ENCODE measurements at places on chromosomes 2 and 18.

DNA sequence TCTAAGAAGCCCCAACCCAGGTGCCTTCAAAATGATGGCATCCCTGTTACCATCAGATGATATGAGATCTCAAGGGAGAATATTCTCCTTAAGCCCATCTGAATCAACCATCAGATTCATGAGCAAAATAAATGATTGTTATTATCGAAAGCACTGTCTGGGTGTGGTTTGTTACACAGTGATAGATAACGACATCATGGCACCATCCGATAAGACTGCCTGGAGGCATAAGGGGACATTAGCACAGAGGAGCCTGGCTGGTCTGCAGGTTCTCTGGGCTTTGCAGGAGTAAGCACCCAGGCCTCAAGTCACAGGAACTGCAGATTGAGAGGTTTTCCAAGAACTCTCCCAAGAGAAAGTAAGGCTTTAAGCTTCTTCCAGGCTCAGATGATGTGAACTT, 15.6 kb downstream of the BMP10 start:
- no peak for DNase-seq

DNA sequence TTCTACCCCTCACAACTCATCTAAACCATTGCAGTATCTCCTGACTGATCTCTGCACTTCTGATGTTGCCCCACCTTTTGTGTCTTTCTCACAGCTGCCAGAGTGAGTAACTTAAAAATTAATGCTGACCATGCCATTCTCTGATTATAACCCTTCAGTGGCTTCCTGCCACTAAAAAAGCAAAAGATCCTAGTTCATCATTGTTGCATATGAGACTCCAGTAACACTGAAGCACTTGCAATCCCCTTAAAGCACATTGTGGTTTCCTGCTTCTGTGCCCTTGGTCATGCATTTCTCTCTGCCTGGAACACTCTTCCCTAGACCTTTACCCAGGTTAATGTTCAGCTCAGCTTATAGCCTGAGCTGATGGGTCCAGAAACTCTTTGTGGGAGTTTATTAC, 95.1 kb upstream of the WDSUB1 start:
- DNase-seq: no peak

DNA sequence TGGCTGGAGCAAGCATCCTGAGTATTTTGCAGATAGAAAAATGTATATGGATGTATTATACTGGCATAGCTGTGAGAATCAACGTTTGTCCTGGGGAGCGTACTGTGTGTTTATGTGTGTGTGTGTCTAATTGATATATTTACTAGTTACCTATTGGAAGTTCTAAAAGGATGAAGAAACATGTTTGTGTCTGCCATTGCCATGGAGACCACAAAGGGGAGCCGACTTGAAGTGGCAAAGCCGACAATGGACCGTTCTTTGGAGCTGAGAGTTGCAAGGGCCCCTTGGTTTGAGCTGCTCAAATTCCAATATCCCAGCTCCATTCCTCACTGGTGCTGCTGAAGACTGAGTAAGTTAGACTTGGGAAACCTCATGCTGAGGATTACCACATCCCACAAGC, 14.3 kb upstream of the SLC25A52 start:
- no peak for DNase-seq

DNA sequence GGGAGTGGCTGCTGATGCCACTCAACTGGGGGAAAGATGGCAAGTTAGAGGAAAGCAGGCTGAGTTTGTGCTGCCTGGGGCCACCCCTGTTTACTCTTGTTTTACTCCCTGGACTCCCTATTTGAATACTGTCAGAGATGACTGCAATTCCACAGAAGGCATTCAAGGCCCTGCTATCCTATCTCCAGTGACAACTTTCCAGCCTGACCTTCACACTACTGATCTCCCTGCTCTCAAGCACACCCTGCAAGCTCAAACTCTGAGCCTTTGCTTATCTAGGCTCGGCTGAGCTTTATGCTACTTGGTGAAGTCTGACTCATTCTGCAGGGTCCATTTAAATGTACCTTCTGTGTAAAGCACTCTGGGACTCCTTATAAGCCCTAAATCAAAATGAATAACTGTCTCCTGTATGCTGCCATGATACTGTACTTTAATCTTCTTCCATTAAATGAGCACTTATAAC, 39.3 kb upstream of the DSG1 start:
- no peak for DNase-seq

- no peak for DNase-seq
Measured at GRCh38 chr2:215138479-215138878, at the start of gene ABCA12. Gene ABCA12, minus strand, starts transcription at chr2:215138626. Its CDS starts 418 bp downstream, at chr2:215138208.

GRCh38 chr2:173282795-173283545, 71.7 kb upstream of the CDCA7 start:
- no peak for DNase-seq

DNA sequence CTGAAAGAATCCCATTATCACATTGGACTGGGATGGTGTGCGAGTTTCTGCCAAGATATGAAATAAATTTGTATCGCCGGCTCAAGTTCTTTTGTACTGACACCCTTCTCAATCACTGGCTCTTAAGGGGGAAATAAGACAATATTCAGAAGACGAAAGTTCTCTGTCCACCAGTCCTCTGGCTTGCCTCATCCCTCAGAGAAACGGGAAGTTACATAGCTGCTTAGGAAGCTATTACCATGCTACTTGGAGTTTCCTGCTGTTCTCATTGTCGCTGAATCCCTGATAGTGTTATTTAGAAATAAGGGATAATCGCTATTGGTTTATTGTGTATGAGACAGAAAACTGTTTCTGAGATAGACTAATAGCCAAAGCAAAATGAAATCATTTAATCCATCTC, 205.0 kb upstream of the ZNF521 start:
- DNase-seq: no peak

DNA sequence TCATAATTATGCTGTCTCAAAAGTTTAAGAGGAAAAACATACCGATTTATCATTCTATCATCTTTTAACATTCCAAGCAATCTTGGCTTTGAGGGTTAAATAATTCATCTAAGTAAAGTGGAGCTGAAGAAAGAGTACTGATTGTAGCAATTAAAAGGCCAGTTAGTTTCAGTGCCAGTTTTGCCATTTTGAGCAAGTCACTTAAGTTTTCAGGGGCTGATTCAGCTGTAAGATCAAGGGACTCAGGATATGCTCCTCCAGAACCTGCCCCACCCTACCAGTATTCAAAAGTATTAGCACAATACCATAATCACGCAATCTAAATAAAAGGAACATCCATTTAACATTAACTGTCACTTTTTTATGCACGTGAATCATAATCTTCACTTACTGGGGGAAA, 1.9 kb downstream of the SS18 start:
- no peak for DNase-seq

GRCh38 chr2:183035954-183036669, 2.1 kb downstream of the NCKAP1 start:
- peak; percentile 45 for DNase-seq

DNA sequence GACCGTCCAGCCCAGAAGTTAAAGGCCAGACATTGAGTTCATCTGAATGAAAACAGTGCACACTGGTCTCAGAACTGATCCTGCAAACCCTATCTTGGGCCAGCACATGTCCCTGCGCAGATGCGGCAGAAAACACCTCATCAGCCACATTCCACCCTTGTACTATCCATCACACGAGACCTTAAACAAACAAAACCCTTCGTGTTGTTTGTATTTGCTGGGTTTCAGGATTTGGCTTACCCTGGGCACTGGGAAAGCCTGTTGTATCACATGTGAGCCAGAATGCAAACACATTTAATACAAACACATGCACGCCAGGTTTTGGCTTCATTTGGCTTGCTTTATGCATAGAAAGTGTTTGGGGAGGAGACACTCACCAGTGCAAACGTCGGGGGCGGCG, 12.5 kb downstream of the WIPF1 start:
- DNase-seq: no peak

DNA sequence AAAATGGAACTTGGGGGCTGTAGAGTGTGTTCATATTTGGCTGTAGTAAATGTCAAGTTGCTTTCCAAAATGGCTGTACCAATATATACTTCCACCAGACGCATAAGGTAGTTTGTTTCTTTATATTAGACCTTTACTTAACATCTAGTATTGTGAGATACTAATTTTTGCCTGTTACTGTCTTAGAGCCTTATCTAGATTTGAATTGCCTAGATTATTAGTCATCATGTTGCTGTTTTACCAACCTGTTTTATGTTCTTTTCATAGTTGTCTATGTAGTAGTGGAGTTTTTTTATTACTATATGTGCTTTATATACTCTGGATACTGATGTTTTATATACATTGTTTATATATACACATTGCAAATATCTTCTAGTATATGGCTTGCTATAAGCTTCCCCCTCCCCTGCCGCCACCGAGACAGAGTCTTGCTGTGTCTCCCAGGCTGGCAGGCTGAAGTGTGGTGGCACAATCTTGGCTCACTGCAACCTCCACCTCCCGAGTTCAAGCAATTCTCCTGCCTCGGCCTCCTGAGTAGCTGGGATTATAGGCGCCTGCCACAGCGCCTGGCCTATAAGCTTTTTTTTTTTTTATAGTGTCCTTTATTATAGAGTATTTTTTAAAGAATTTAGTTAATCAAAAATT, 18.9 kb downstream of the SLC39A10 start:
- no peak for DNase-seq

DNA sequence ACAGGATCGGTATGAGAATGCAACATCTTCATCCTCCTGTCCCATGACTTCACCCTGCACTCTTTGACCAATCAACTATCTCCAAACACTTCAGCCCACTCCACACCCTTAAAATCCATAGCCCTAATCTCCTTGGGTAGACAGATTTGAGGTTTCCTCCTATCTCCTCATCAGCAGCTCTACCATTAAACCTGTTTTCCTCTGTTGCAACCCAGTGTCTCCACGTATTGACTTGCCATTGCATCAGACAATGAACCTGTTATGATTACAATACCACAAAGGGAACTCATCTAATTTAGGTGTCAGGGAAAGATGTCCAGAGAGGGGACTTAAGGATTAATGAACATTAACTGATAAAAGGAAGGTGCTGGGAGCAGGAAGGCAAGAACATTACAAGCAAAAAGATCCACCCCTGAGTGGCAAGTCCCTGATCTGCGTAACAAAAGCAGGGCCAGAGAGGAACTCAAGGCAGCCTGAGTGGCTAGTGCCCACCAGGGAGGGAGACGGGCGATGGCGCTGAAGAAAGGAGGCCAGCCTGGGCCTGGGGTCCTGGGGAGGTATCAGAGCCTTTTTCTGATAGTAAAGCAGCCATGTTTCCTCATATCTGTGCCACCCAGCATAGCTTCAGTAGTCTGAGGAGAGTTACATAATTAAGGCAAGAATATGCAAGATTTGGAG, 44.6 kb downstream of the AKAIN1 start:
- DNase-seq: no peak

- DNase-seq: no peak
Measured at GRCh38 chr18:37567061-37567993, 1.7 kb upstream of the CELF4 start.

- no peak for DNase-seq
Measured at GRCh38 chr2:109171444-109172334, 42.7 kb downstream of the SH3RF3 start.

GRCh38 chr2:124163840-124164239, 138.8 kb downstream of the CNTNAP5 start:
- no peak for DNase-seq

DNA sequence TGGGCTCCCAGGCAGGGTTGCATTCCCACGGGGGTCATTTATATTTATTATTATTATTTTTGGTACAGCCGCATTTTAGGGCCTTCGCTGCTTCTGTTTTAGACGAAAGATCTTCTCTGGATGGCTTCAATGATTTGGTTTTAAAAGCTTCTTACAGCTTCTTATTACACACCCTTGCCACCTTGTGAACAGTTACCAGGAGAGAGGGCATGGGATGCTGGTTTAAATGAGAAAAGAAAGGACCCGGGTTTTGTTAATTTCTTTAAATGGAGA, 1.7 kb downstream of the SH3RF3 start:
- no peak for DNase-seq

DNA sequence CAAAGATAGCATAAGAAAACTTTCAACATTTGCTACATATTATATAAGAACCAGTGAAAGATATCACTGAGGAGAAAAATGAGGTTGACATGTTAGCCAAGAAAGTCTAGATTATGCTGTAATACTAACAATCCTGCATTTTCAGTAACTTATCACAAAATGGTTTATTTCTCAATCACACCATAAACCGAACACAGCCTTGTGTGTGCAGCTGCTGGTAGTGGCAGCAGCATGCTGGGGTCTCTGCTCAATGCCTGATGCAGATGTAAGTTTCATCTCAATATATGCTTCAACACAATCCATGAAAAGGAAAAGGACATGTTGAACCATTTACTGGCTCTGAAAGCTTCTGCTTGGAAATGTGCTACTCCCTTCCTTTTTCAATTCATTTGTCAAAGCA, 376.3 kb downstream of the GPD2 start:
- no peak for DNase-seq

GRCh38 chr18:2538844-2539243, 32.5 kb downstream of the METTL4 start:
- no peak for DNase-seq

GRCh38 chr2:16507655-16508489, 157.8 kb downstream of the CYRIA start:
- no peak for DNase-seq

- DNase-seq: no peak
Measured at GRCh38 chr2:5691985-5692529, at the start of gene SOX11. Gene SOX11, plus strand, starts transcription at chr2:5692384. Its CDS starts 338 bp downstream, at chr2:5692722.

GRCh38 chr2:10402653-10403215, 45.4 kb downstream of the ODC1 start:
- no peak for DNase-seq

GRCh38 chr2:108571286-108571685, 37.0 kb downstream of the LIMS1 start:
- DNase-seq: no peak

DNA sequence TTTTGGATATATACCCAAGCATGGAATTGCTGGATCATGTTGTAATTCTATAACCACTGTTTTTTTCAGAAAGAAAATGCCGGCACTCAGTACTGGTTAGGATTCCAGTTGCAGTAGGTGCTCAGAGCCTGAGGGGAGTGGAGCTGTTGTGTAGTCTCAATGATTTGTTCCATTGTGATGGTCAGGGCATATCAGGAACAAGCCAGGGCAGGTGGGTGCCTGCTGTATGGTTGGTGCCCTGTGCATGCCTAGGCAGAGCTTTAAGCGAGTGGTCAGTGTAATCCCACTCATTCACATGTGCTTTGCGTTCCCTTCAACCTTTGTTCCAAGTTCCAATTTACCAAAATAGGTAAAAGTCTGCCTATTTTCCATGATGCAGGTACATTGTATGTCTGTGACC, 100.9 kb downstream of the FHOD3 start:
- no peak for DNase-seq

- no peak for DNase-seq
Measured at GRCh38 chr2:235647877-235648276, 154.0 kb downstream of the AGAP1 start.

Data from CD8-positive, alpha-beta T cell (primary cell).